Activated CD4-positive, alpha-beta T cell treated with anti-CD3 and anti-CD28 coated beads for 24 hours (primary cell): ENCODE measurements at places on chromosomes 3 and 15.

GRCh38 chr3:110856916-110857315, 214.7 kb upstream of the NECTIN3 start:
- DNase-seq = no peak

DNA sequence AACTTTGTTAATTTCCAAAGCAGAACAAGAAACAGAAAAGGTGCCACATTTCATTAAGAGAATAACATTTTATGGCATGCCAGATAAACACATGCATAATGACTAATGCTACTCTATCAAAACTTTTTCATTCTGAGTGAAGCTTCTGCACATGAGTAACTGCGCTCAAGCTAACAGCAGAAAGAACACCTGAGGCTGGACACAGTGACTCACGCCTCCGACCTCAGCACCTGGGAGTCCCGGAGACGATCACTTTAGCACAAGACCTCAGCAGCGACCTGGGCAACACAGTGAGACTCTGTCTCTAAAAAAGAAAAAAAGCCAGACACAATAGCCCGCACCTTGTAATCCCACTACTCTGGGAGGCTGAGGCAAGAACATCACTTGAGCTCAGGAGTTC, 70.6 kb downstream of the ACAP2 start:
- no peak for DNase-seq

GRCh38 chr3:112377568-112378071, 44.7 kb downstream of the CD200 start:
- no peak for DNase-seq

- no peak for DNase-seq
Measured at GRCh38 chr15:65362491-65362890, 15.3 kb downstream of the IGDCC3 start.

DNA sequence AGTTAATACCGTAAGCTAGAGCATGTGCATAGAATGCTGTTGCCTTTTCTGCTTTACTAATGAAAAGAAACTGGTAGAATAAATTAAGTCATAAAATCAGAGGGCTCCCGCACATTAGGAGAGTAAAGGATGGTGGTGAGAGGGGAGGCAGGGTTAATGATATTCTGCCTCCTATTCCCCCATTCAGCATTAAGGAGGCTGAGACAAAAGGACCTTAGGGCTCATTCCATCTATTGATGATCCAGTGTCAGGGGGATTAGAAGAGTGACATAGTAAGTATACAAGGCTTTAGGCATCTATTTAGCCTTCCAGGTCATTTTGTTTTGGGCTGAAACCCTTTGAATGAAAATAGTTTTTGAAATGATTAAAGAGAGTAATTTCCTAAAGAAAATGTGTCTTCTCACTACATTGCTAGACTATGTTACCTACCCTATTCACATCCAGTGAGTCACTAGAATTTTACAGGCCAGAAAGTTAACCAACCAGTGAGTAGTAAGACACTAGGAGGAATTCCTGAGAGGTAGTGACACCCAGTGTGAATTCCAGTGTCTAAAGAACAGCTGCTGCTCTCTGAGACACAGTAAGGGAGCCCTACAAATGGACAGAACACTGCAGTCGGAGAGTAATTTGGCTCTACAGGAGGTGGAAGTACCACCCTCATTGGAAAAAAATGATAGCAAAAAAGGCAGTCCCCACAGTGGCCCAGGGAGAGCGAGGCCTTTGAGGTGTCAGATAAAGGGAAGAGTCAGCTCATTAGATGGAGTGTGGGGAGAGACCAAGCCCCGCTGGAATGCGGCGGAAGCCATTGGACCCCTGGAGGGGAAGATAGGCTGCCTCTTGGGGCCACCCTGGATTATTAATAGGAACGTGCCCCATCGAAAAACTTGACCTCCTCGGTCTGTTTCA, 67.6 kb downstream of the TUSC7 start:
- DNase-seq = no peak

DNA sequence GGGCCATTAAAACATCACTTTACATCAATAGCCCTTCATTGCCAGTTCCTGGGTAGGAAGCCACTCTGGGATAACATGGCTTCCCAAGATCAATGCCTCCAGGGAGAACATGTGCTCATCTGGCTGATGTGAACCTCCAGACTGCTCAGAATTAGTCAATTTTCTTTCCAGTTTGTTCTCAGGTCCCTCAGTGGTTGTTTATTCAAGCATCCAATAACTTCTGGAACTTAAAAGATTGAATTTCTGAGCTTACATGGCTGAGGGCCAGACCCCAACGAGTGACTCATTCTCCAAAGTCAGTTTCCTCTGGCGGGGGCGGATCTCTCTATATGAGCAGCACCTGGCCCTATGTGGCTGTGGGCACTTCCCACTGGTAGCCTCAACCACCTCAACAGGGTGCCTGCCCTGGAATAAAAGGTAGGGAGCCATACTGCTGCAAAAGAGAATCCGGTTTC, 34.0 kb downstream of the LYZL4 start:
- DNase-seq = peak; percentile 10

- DNase-seq = peak; percentile 27
Measured at GRCh38 chr3:123723522-123724168, 138.8 kb upstream of the HACD2 start.

DNA sequence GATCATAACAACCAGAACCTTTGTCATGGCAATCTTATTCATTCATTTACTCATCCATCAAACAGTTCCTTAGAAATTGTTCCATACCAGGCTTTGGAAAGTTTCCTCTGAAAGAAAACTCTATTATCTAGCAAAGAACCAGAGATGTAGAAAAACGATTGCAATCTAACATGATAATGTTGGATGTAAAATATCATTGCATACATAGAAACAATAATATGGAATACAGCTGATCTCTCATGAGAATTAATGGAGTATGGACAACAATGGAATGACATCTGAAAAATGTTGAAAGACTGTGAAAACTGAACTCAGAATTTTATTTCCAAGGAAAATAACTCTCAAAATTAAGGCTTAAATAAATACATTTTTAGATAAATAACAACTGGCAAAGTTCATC, 665.4 kb downstream of the NLGN1 start:
- DNase-seq = no peak

- no peak for DNase-seq
Measured at GRCh38 chr3:142165194-142165593, 15.8 kb upstream of the TFDP2 start.

GRCh38 chr15:89646416-89647141, 8.7 kb downstream of the KIF7 start:
- no peak for DNase-seq

DNA sequence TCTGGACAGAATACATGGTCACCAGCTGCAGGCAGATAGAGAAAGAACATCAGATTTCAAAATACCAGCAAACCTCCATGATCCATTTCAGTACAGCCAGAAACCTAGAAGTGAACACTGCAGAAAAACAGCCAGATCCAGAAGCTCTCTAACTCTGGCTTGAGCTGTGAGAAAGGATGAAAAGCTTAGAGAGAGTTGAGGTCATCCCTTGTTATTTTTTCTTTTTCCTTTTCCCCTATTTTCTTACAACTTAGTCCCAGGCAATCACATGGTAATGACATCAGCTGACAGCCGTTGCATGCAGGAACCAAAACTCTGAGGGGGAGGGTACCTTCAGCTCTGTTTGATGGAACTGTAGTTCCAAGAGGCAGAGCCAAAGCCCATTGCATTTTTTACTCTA, 113.2 kb downstream of the TCF12 start:
- DNase-seq = no peak

DNA sequence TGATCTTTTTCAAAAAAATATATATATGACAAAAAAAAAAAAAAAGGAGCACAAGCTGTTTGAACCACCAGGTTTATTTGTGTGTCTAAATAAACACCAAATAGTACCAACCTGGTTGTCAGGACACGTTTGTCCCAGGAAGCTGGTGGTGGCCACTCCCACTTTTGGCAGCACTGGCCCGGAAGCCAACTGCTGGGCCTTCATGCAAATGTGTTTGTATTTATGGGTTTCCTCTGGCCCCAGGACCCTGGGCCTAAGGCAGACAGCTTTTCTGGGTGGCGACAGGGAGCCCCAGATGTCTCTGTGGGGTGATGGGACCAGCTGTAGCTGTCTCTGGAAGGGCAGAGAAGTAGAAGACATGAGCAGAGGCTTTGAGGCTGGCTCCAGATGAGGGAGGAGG, 31.6 kb downstream of the PRKCD start:
- DNase-seq = no peak

DNA sequence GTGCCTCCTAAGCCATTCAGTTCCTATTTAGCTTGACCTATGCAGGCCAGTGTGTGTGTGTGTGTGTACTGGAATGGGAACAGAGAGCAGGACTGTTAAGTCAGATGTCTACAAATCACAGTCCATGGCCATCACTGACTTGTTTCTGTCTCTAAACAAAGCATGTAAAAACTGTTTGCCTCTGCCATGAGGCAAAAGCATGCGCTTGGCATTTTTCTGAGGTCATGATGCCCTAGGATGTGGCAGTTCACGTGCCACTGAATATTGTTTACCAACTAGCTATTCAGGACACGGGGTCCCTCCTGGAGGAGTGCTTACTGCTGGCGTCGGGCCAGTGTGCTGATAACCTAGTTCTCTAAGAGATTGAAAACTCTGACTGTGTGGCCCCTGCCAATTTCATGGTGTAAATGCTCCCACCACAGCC, 8.2 kb upstream of the ATP13A3 start:
- DNase-seq = no peak

- no peak for DNase-seq
Measured at GRCh38 chr3:171145798-171146197, 119.3 kb upstream of the SLC2A2 start.

DNA sequence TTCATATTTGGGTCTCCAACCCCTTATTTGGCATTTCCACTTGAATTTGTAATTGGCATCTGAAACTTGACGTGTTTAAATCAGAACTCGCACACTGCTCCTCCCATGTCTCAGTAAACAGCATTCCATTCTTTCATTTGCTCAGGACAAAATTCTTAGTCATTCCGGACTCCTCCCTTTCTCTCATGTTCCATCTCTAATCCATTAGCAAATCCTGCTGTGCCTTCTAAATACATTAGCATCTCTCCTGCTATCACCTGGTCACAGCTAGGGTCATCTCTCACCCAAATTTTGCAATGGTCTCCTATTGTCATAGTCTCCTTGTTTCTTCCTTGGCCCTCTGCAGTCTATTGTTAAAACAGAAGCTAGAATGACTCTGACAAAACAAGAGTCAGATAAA, 119.9 kb upstream of the CADPS start:
- DNase-seq = no peak

- DNase-seq = no peak
Measured at GRCh38 chr3:108125550-108126071, 34.8 kb upstream of the CD47 start.

GRCh38 chr3:69196876-69197275, 74.5 kb upstream of the LMOD3 start:
- DNase-seq = no peak
